AG09319 (cell line): ENCODE measurements at places on chromosomes 4 and X.

GRCh38 chr4:185224597-185224996 is 15.2 kb downstream of the SNX25 start:
- no peak for DNase-seq

DNA sequence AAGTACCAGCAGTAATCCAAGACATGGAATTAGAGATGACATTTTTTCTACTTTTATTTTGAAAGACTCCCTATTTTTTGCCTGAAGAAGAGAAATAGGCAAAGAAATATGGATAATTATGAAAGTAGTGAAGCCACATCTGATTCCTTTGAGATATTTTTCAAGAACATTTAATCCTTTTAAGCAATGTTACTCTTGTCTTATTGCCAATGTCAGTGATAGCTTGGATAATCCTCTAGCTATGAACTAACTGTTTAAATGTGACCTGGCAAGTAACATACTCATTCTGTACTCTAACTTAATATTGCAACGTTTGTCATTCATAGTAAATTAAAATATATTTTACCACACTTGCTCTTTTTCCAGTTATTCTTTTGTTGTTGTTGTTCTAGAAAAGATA is 181.3 kb downstream of the VEGFC start:
- DNase-seq, result no peak

GRCh38 chrX:154325541-154325940 is 29.9 kb downstream of the TKTL1 start:
- no peak for DNase-seq

DNA sequence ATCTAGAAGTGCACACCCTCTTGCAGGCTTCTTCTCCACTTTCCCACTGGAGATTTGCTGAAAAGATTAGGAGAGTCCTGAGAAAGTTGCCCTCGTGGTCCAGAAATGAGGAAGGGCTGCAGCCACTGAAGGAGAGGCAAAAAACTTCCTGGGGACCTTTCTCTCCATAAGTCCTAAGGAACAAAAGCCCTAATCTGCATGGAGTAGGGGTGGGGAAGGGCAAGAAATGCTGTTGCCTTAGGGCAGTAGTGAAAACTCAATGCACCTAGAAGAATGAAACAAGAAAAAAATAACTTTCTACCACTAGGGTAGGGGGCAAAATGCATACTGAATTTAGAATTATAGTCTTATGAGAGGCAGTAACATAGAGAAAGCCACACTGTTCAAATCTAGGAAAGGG is 1408.8 kb downstream of the PCDH19 start:
- no peak for DNase-seq

DNA sequence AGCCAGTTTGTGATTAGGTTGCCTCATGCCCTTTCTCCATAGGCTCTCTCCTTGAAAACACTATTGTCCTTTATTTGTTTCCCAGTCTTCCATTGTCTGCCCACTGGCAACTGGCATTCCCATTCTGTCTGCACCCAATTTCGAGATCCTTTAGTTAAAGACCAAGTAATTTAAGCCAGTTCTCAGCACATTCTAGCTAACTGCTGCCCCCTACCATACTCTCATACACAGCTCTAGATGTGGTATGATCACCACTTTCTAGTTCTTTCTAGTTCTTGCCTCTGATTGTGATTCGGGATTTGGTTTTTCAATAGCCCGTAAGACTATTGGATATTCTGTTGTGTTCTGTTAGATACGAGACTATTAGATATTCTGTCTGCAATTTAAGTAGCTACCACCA is 135.8 kb upstream of the TRPC5 start:
- no peak for DNase-seq

DNA sequence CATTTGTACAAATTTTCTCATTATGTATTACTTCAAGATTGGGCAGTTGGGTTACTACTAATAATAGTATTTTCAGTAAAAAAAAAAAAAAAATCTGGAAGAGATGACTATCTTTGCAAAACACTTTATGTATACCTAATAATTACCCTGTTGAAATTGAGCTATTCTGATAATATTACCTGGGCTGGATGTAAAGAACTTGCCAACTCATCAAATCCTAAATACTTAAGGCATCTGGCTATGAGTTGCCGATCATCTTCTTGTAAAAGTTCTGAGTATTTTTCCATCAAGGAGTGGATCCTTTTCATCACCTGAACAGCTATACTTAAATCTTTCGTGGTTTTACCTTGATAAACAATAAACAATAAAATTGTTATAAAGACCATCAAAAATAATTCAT is 42.7 kb downstream of the DDX60 start:
- DNase-seq, result no peak

DNA sequence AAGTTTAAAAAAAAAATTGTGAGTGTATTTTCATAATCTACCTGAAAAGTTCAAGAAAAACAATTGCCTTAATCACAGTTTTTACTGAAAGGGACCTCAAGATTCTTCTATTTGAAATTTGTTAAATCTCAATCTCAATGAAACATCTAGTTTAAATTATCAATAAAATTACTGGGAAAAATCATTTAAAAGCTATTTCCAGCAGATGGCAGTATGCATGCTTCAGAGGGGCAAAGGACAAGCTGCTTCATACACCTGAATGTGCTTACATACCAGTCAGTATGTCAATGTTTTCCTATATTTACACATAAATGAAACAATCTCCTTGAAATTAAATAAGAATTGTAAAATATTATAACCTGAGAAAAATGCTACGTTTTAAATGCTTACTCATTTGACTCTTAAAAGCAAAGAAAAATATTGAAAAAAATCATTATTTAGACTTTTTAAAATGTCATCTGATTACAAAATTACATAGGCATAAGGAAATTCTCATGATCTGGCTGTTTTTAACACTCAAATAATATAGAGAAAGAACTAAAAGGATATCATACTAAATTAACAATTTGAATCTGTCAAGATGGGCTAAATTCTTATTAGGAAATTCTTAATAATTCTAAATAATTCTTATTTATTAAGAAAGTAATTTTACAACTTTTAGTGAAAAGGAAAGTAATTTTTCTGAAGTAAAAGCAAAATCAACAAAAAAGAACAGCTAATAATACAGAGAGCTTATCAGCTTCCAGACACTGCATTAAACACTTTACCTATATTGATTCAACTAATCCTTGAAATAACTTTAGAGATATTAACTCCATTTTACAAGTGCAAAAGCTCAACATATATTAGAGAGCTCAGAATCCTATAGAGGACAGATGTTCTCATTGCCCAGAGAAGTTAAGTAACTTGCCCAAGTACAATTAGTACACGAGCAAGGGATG is 242.1 kb downstream of the ADAMTS3 start:
- DNase-seq, result no peak

- no peak for DNase-seq
Measured at GRCh38 chrX:68261060-68261672, 172.1 kb downstream of the OPHN1 start.

- no peak for DNase-seq
Measured at GRCh38 chr4:79292008-79292407, 33.9 kb downstream of the NAA11 start.

GRCh38 chr4:84647312-84647884 is 64.5 kb downstream of the CDS1 start:
- DNase-seq, result no peak

DNA sequence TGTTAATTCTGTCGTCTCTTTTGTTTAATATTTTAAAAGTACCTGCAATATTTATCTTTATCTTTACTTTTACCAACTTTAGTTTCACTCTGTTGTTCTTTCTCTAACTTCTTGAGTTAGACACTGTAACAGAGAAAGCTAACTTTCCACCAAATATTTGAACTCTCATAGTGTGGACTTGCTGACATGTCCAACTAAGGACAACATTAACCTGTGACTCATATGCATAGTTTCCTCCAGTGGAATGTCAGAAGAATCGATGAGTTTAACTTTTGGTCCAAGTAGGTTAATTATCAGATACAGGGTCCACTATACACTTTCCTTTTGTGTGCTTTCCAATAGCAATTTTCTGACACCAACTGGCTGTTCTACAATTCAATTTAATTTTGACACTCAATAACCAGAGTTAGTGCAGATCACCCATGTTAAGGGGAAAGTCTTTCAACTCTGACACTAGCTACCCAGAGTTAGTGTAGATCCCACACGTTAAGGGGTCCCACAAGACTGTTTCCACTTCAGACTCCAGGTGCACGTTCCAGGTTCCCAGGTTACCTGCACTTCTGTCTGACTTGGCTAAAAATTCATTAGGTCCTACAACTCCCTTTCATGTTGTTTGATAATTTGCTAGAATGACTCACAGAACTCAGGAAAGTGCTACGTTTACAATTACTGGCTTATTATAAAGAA is 559.0 kb upstream of the AMOT start:
- DNase-seq, result no peak

- DNase-seq, result no peak
Measured at GRCh38 chr4:41548305-41548880, 10.4 kb downstream of the LIMCH1 start.

DNA sequence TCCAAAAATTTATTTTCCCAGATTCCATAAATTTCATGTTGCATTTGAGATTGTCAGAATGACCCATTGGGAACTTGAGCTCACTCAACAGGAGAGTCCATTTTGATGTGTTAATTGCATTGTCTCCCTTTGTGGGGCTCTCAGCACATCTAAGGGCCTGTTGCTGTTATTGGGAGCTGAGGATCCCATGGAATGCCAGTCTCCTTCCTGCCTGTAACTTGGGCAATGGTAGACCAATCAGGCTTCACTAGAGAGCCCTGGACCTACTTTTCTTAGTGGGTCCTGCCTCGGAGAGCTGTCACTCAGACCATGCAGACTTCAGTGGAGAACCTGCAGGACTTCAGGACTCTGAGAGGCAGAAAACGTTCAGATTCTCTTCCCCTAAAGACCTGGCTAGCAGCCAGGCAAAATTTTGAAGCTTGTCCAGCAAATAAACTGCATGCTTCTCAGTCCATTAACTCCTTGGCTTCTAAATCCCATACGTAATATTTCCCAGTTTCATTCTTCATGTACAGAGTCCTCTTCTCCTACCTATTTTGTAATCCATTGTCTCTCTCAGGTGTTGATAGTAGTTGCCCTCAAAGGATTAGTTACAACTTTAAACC is 25.1 kb downstream of the OCRL start:
- no peak for DNase-seq

GRCh38 chr4:66974665-66975064 is 570.6 kb downstream of the CENPC start:
- DNase-seq, result no peak

GRCh38 chr4:48073567-48074103 is 57.1 kb downstream of the NIPAL1 start:
- no peak for DNase-seq

- DNase-seq, result no peak
Measured at GRCh38 chr4:143281507-143282190, 55.0 kb upstream of the GAB1 start.

GRCh38 chr4:89105726-89106125 is 5.6 kb upstream of the TIGD2 start:
- no peak for DNase-seq

- no peak for DNase-seq
Measured at GRCh38 chrX:65688403-65688871, 21.0 kb downstream of the MSN start.

GRCh38 chr4:146638786-146639505 is at the start of gene POU4F2:
POU4F2 (plus strand) TSS chr4:146638893; CDS start chr4:146639141, 248 bp downstream.
- no peak for DNase-seq

DNA sequence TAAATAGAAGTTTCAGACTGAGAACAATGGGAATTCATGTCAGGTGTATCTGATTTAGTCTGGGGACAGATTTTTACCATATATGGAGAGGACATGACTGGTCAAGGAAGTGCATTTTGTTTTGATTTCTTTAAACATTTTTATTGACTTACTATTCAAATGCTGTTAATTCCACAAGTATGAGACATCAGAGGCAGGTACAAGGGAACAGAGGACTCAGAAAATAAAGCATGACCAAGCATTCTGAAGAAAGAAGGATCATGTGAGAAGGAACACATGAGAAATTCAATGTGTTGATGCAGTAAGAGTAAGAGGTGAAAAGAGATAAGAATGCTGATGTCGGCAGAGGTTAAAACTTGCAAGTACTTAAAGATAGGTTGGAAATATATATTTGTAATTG is 1452.6 kb downstream of the PCDH7 start:
- no peak for DNase-seq

DNA sequence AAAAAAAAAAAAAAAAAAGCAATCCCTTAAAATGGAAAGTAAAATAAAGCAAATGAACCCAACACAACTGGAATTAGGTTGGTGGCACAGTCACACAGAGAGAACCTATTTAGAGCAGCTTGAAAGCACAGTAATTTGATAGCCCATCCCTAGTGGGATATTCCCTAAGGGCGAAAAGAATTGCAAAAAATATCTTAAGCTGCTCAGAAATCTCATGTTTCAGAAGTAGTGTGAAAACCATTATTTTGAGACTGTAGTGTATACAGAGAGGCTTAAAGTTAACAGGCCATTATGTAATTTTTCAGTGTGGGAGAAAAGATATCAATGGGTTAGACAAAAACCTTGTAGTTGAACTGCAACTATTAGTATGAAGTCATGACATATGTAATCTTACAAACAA is 40.0 kb upstream of the DHX15 start:
- no peak for DNase-seq

DNA sequence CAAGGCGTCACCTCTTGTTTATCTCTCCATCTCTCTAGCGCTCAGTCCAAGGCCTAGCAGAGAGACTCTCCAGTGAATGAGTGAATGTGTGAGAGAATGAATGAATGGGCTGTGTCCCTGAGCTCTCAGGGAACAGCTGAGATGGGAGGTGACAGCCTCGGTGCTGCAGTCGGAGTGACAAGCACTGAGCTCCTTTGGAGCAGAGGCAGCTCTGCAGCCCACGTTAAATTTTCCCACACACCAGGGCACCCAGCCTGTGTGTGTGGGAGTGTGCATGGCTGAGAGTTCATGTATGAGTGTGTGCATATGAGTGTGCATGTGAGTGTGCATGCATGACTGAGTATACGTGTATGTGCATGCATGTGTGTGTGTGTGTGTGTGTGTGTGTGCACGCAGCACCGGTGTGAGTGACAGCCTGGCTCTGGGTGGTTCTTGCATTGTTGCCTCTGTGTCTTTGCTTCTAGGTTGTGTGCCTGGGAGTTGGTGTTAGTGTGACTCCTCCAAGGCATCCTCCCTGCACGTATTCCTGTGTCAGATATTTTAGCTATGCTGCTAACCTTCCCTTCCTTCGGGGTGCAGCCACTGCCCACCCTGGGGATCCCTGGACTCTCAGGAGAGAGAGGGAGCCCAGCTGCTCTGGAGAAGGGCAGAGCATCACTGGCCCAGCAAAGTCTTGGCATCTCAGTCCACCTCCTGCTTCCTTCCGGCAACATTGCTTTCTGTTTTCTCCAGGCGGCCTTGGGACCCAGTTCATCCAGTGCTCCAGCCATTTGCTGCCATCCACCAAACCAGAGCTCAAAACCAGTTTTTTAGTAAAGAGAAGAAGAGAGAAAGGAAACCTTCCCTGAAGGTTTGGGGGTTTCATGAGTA is 98.6 kb downstream of the PPP2R2C start:
- DNase-seq, result no peak
